ENCODE measurements at places on chromosomes 13 and 19.
A peak's percentile ranks its signal among the peaks of the same experiment; 100 is the strongest.

GRCh38 chr19:51735759-51736449, 12.1 kb upstream of the HAS1 start:
- DNase-seq: no peak

DNA sequence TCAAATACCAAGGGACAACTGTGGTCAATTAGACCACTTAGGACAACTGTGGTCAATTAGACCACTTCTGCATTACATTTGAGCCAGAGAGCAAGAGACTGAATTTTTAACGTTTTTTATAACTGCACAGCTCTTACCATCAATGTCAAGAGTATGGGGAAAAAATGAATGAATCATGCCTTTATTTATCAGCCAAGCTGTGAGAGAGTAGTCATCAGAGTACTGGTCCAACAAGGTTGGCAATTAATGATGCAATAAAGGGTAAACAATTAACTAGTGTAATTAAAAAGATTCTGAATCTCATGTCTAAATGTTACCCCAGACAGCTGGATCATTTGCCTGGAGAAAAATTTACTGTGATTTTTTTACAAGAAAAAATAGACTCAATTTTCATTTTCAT, 381.1 kb downstream of the LIG4 start:
- no peak for DNase-seq

DNA sequence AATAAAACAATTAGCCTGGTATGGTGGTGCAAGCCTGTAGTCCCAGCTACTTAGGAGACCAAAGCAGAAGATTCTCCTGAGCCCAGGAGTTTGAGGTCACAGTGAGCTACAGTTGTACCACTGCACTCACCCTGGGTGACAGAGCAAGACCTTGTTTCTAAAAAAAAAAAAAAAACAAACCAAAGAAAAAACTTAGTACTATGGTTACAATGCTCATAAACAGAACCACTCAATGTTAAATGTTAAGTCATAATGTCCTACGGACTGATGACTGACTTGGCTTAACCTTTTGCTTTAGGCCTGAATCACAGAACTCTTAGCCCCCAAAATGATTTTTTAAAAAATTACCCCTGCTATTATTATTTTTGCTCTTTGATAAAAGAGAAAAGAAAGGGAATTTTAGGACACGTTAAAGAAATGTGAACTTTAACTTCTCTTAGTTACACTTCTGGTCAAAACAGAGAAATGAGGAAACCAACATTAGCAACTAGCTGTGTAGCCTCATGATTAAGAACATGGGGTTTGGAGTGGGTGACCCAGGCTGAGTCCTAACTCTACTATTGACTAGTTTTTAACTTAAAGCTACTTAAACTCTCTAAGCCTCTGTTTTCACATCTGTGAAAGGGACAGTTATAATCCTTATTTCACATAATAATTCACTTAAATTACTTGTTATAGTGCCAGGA, 13.7 kb upstream of the ELF1 start:
- no peak for DNase-seq

DNA sequence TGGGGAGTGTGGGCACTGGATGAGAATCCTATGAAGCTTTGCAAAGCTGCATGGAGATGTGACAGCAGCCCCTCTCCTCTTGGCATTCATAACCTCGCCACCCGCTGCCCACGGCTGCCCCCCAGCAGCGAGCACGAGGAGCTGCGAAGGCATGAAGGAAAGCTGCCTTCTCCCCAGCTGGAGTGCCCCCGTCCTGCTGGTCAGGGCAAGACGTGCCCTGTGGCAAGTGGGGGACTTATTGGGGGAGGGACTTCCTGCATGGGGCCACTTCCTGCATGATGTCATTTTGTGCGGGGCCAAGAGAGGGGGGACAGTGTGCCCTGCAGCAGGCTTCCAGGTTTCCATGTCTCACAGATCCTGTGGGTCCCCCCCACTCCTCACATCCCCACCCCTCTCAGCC, 85.9 kb downstream of the TSHZ3 start:
- DNase-seq: no peak

GRCh38 chr19:18282021-18282787, 782 bp upstream of the JUND start:
- DNase-seq: no peak

- no peak for DNase-seq
These were observed 114.0 kb downstream of the COL4A2 start for GRCh38 chr13:110421061-110421460.

GRCh38 chr13:89380101-89380500, 1708.9 kb downstream of the SLITRK5 start:
- no peak for DNase-seq

- DNase-seq: peak; percentile 77
These were observed 8.8 kb downstream of the GTPBP3 start for GRCh38 chr19:17346109-17346671.

DNA sequence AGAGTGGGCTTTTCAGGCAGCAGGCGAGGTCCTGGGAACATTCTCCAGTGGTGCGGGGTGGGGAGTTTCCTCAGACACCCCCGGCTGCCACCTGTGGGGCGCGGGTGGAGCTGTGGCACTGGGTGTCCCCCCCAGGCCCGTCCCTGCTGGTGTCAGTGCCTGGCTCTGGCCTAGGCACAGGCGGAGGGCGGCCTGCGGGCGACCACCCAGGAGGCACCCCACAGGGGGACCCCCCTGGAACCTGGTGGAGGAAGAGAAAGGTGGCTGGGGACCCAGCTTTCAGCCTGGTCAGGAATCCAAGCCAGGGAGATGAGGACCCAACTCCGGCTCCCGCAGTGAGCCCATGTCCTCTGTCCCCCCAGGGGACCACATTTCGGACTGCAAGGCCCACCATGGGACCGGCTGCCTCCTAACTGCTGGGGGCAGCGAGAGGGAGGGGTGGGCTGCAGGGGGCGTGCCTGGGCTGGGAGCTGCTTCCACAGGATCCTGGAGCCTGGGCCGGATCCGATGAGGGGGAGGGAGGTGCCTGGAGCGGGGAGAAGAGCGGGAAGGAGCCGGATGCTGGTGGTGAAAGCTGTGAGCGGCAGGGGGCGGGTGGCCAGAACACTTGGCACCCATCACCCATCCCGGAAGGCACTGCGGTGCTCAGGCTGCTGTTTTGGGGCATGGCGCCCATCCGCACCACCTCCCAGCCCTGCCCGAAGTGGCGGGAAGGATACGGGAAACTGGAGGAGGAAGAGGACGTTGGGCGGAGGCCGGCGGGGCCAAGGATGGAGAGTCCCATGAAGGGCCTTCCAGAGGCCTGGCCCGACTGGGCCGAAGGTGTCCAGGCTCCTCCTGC, 5.5 kb upstream of the CTXN1 start:
- DNase-seq: no peak

- no peak for DNase-seq
These were observed 19.0 kb upstream of the ZNF566 start for GRCh38 chr19:36508325-36508724.

GRCh38 chr13:32737679-32738078, 151.4 kb downstream of the PDS5B start:
- DNase-seq: no peak

- DNase-seq: peak; percentile 49
These were observed 622 bp downstream of the DNM2 start for GRCh38 chr19:10718205-10719196.

DNA sequence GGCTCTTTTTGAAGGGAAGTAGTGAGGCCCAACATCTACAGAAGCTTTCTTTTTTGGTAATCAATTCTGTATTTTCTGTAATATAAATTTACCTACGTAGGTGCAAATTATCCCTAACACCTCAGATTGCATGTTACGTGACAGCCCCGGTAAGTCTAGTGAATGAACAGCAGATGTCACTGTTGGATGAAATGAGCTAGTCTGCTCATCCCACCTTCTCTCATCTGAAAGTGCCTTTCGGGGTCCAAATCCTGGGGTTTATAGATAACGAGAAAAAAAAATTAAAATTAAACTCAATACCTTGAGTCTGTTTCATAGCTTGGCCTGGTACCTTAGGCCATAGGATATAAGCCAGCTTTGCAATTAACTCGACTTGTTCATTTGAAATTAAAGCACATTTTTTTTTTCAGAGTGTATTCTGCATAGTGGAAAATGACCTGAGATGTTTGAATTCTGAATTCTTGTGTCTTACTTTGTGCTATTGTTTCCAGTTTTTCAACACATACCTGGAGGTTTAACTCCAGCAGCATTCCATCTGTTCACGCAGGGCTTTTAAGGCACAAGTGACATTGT, 548.2 kb downstream of the GPC5 start:
- no peak for DNase-seq

Data from CD4-positive, alpha-beta T cell treated with Interleukin-1 beta for 1 hour (primary cell).